Cortex of kidney (tissue), 1 donor: ENCODE measurements at places on chromosomes 7 and 10.

DNA sequence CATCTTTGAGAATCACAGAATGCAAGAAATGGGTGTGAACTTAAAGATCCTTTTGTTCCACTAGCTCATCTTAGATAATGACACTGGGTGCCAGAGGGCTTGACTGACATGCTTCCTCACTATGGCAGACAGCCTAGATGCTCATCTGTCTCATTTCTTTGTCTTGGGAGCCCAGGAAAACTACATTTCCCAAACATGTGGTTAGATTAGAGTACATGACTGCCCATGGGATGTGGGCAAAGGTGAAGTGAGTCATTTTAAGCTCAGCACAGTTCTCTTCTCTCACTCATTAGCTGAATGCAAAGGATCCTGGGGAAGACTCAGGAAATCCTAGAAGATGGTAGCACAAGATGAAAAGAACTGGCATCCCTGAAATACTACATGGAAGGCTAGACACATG is 32.5 kb upstream of the TBX20 start:
- no peak for DNase-seq

DNA sequence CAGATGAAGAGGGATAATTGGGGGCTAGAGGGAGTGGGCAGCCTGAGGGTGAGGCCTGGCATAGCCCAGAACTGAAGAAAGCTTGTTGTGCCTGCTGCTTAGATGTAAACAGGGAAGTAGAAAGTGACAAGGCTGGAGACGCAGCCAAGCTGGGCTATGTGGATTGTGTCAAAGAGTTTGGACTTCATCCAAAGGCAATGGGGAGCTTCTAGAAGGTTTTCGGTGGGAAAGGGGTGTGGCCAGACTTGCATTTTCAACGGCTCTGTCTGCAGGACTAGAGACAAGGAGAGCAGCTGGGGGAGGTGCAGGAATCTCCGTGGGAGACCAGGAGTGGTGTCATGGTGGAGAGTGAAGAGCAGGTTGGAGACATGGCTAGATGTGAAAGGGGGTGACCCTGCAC is 48.8 kb downstream of the GOLGA7B start:
- no peak for DNase-seq

GRCh38 chr10:127148066-127148932 is 48.1 kb downstream of the INSYN2A start:
- DNase-seq: no peak

DNA sequence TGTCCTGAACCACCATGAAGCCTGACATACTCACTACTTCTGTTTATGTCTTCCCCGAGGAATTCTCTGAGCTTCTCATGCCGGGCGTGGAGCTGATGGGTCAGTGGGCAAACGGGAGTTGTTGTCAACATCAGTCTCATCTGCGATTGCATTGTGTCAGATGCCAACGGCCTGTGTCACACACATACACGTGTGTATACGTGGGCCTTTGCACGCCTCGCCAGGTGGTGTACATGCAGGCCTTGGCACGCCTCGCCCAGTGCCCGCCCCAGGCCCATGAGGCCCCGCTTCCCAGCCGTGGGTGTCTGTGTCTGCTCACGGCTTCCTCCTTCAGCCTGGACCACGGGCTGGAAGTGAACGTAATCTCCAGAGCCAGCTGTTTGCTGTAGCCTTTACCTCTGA is 7.5 kb upstream of the CSGALNACT2 start:
- no peak for DNase-seq

- DNase-seq: no peak
Observed at GRCh38 chr10:18151356-18151890, 11.2 kb downstream of the CACNB2 start.
